Tibial nerve (tissue), 4 donors: ENCODE measurements at places on chromosomes 12 and 14.

DNA sequence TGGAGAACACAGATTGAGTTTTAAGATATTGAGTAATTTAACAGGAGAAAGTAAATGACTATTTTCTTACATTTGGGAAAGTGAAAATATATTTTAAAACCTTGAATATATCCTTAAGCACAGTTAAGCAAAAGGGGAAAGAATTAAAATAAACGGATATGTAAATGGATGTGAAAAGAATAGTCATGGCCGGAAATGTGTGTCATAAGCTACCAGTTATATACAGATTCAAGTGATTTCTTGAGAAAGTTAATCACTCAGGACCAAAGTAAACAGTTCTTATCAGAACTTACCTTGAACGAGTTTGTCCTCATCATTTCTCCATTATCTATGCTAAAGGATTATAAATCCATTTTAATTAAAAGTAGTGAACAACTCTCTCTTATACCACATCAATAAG, 33.4 kb downstream of the C12orf75 start:
- no peak for DNase-seq

DNA sequence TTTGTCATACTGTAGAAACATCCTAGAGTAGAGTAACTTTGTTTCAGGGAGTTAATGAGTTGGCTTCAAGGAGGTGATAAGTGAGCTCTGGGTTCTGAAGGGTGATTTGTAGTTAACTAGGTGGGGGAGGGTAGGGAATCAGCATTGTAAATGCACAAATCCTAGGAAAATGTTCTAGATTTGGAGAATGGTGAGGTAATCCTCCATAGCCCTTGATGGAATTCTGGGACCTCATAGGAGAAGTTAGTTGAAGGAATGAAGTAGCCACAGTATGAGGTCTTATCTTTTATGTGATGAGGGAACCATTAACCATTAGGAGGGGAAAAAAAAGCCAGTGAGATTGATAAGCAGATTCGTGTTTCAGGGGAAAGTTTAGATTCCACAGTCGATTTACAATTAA, 8.0 kb downstream of the CNOT2 start:
- DNase-seq = no peak

DNA sequence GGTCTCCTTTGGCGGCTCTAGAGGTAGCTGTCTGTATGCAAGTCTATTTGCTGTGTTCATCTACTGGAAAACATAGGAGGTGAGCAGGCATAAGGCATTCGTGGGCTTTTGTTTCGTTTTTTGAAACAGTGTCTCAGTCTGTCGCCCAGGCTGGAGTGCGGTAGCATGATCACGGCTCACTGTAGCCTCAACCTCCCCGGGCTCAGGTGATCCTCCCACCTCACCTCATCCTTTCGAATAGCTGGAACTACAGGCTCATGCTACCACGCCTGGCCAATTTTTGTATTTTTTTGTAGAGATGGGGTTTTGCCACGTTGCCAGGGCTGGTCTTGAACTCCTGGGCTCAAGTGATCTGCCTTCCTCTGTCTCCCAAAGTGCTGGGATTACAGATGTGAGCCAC, 27.5 kb downstream of the FLVCR2 start:
- DNase-seq = no peak

- DNase-seq = no peak
Observed at GRCh38 chr12:52407918-52408317, 1.8 kb upstream of the KRT82 start.

DNA sequence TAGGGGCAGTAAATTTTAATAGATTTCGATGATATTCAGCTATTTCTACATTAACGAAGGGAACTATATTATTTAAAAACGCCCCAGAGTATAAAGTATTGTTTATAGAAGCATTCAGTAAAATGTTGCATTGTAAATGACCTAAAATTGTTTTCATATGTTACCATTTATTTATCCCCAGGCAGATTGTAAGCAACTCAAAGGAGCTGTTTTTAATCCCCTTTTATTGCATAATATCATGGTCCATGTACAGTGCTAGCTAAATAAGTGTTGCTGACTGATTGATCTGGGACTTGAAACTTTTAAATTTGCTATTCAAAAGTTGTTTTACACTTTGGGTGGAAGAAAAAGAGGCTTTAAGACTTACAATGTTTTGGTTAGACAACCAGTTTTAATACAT, 199.0 kb upstream of the SLC38A2 start:
- no peak for DNase-seq

DNA sequence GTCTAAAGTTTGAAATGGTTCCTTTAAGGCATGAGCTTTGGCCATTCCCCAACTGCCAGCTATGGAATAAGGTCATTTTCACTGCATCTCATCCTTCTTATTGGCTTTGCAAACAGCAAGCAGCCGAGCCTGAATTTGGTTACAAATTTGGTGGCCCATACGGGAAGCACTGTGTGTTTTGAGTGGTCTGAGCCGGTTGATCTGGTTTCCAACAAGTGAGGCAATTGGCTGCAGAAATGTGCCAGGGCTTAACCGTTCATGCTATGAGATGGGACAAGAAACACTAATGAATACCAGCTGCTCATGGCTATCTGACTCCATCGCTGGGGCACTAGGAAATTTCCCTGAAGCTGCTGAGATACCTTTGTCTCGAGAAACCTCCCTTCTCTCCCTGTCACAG, 9.3 kb downstream of the EDDM3A start:
- DNase-seq = no peak

- no peak for DNase-seq
Observed at GRCh38 chr12:74408601-74409166, 129.0 kb upstream of the ATXN7L3B start.

DNA sequence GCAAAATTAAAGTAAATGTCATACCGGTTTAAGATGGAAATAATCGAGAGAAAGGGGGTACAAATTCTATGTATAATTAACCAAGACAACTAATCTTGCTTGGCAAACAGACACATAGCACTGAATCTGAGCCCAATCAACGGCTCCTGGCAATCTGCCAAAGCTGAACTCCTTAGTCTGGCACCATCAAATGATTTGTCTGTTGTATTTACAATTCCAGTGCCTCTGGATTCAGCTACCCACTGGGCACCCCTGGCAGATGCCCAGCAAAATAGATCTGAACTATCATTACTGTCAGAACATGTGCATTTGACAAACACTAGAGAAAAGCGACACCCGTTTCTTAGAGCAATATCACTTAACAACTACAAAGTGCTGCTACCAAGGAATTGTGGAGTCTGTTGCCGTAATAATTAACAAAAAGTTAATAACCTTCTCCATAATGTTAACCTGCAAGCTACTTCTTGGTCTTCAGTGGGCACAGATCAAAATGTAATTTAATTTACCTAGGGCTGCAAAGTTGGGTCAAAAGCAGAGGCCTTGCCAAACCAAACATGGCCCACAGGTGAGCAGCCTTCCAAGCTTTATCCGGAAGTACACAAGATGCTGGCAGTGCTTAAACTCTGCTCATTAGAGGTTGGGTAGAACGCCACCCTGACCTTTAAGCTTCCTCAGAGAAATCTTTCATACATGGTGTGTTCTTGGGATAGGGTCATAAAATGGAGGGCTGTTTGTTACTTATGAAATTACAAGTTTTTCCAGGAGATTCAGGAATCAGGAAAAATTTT, 7.6 kb downstream of the EGLN3 start:
- DNase-seq = no peak

DNA sequence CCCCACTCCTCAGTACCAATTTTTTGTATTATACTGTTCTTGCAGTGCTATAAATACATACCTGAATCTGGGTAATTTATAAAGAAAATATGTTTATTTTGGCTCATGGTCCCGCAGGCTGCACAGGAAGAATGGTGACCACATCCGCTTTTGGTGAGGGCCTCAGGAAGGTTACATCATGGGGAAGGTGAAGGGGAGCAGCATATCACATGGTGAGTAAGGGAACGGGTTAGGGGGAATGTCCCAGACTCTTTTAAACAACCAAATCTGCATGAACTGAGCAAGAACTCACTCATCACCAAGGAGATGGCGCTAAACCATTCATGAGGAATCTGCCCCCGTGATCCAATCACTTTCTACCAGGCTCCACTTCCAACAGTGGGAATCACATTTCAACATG, 40.0 kb downstream of the OSBPL8 start:
- DNase-seq = no peak

- DNase-seq = no peak
Observed at GRCh38 chr12:63387771-63388170, 236.8 kb upstream of the AVPR1A start.

DNA sequence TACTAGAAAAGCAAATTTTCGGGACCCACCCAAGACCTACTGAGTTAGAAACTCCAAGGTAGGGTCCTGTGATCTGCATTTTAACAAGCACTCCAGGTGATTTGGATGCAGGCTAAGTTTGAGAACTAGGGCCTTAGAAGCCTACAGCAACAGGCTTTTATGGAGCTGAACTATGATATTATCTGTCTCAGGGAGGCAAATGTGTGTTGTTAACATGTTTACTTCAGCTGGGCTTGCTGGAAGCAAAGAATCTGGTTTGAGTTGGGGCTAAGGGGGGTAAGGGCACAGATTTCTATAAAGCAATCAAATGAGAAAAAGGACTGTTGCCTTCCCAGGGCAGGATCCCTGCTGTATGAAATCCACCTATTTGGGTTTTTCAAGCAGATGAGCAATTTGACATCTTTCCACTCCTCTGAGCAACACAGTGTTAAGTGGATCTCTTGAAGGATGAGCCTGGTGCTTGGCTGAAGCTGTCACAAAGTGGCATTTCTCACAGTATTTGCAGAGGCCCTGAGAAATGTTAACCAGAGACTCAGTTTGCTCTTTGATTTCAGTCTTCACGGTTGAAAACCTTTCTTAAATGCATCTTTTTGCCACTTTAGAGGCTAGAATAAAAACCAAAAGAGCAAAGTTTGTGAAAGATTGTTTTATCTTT, 36.2 kb upstream of the SOCS2 start:
- no peak for DNase-seq

- no peak for DNase-seq
Observed at GRCh38 chr12:5746036-5746908, 198.8 kb downstream of the ANO2 start.

DNA sequence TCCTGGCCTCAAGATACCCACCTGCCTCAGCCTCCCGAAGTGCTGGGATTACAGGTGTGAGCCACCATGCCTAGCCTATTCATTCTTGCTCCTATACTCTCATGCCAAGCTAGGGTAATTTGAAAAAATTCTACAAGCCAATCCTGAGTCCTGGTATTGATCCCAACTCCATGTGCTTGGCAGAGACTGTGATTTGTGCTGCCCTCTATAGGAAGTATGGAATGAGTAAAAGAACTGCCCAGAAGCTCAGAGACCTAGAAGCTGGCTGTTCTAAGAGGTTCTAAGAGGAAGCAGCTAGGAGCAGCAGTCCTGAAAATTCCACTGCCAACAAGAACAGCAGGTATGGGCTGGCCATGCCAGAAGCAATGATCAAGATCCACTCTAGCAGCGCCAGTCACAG, 402.5 kb downstream of the PCNX1 start:
- DNase-seq = no peak
